ENCODE measurements at places on chromosomes 5 and 9.

GRCh38 chr9:21002040-21002439 lies 29.4 kb downstream of the HACD4 start:
- DNase-seq = no peak

DNA sequence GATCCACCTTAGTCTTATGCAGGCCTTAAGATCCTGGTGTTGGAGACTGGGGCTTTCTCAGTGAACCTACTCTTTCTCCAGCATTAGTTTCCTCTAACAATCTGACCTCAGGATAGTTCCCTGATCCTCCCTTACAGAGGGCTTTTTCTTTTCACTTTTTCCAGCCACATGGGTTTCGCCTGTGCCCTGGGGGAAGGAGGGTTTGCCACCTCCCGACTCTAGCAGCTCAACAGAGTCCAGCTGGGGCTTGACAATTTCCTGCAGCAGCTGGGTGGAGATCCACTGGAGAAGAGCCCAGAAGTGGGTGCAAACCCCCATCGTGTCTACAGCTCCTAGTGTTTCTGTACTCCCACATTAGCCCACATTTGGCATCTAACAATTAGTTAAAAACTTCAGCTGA lies 7.6 kb upstream of the TMEM252 start:
- no peak for DNase-seq

- DNase-seq = no peak
Measured at GRCh38 chr9:113341712-113342410, 1.8 kb upstream of the WDR31 start.

DNA sequence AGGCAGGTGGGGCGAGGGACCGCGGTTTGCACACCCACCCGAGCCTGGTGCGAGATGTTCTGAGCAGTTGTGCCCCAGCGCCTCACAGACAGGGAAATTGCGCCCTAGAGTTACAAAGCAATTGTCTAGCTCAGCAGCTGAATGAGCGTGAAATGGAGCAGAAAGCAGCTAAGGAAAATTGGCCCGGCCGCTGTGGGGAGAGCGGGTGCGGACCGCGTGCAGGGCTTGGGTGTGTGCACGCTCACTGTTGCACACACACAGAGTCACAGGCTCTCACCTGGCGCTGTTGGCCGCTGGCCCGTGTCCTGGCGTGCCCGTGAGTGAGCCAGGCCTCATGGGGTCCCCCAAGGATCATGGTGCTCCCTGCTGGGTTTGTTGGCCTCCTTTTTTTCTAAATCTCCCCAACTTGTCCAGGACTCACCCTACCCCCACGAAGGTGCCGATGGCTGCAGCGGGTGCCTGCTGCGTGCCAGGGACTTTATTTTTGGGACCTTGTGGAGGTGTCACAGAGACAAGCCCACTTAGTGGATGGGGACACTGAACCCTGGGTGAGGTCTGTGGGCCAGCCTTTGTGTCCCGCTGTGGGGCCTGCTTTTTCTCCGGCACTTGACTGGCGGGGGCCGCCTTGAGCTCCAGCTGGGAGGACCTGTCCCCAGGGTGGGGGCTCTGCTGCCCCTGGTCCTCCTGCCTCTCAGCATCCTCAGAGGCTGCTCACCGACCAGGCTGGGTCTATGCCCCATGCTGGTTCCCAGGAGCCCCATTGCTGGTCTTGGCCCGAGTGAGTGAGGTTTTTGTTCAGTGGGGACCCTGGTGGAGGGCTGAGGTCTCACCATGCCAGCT lies 5.2 kb downstream of the RXRA start:
- DNase-seq = no peak

DNA sequence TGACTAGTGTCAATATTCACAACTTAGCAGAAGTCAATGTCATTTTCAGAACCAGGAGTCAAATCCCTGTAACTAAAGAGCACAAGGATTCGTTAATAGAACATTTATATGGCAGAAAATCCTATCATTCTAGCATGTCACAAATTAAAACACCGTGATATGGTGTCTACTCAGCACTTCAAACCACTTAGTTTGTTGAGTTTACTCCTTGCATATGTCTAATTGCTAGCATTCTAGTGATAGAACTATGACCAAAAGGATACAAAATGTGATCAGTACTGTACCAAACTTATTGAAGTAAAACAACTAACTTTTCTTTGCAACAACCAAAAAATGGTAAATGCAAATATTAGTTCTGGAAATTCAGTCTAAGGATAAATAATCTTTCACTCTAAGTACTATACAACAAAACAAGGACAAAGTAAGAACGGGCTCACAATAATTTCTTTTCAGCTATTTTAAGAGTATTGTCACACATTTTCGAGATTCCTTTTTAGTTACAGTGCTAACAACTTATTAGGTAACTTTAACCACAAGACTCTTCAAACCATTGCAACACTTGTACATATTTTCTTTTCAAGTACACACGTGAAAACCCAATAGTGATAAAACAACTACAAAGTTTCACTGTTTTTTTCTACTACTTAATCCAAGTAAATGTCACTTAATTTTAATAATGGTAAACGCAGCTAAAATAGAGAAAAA lies 845.2 kb upstream of the CDH10 start:
- DNase-seq = no peak

DNA sequence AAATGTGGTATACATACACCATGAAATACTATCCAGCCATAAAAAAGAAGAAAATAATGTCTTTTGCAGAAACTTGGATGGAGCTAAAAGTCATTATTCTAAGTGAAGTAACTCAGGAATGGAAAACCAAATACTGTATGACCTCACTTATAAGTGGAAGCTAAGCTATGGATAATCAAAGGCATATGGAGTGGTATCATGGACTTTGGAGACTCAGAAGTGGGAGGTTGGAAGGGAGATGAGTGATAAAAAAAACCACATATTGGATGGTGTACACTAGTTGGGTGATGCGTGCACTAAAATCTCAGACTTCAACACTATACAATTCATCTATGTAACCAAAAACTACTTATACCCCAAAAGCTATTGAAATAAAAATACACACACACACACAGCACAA lies 24.5 kb downstream of the ADAMTS12 start:
- no peak for DNase-seq

GRCh38 chr5:82106207-82106606 lies 134.4 kb downstream of the ATG10 start:
- no peak for DNase-seq
